Type B pancreatic cell (in vitro differentiated cells): ENCODE measurements at places on chromosomes 13 and 19. TPM values are rescaled to one million over a fixed set of nuclear protein-coding genes. Genes with fewer than 3 reads are reported as not detected.

The FFAR1 gene
- total RNA-seq: 2.1 and 2.7 TPM in 2 replicates

- H3K4me3 ChIP-seq: no peak overlapping the region
- no peak overlapping the region for H3K27ac ChIP-seq
- no peaks in the 10 kb centered on the region for H3K27me3 ChIP-seq
- H3K36me3 ChIP-seq: no peaks in the 10 kb centered on the region
These were observed 11.8 kb upstream of the PRR20A start for GRCh38 chr13:57128909-57129308.

- peaks cover 7% of the 10 kb centered on the region for H3K4me1 ChIP-seq
- no peak overlapping the region for H3K27ac ChIP-seq
- H3K4me3 ChIP-seq: no peak overlapping the region
These were observed 42.7 kb downstream of the ADPRHL1 start for GRCh38 chr13:113410472-113411201.

The GPALPP1 gene
- 18.9 and 29.3 TPM in 2 replicates for total RNA-seq
